ENCODE measurements at places on chromosomes 3 and 15.

DNA sequence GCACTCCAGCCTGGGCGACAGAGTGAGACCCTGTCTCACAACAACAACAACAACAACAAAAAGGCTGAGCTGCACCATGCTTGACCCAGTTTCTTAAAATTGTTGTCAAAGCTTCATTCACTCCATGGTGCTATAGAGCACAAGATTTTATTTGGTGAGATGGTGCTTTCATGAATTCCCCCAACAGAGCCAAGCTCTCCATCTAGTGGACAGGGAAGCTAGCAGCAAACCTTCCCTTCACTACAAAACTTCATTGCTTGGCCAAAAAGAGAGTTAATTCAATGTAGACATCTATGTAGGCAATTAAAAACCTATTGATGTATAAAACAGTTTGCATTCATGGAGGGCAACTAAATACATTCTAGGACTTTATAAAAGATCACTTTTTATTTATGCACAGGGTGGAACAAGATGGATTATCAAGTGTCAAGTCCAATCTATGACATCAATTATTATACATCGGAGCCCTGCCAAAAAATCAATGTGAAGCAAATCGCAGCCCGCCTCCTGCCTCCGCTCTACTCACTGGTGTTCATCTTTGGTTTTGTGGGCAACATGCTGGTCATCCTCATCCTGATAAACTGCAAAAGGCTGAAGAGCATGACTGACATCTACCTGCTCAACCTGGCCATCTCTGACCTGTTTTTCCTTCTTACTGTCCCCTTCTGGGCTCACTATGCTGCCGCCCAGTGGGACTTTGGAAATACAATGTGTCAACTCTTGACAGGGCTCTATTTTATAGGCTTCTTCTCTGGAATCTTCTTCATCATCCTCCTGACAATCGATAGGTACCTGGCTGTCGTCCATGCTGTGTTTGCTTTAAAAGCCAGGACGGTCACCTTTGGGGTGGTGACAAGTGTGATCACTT, 2.0 kb downstream of the CCR5 start:
- DNase-seq, result peak; percentile 72

- no peak for DNase-seq
These were observed 216.1 kb upstream of the ROPN1 start for GRCh38 chr3:124207873-124208485.

- no peak for DNase-seq
These were observed 62.0 kb downstream of the LEKR1 start for GRCh38 chr3:156888176-156888575.

DNA sequence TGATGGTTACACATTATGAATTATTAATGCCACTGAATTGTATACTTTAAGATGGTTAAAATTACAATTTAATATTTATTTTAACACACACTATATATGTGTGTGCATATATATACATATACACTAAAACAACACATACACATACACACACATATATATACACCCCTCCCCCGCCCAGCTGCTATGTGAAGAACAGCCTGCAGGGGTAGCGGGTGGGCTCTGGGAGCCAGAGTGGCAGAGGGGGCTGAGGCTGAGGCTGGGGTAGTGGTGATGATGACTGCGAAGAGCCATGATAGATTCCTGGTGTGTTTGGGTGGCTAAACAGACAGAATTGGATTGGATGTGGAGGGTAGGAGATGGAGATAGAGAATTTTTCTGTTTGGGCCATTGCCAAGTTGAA, 39.4 kb upstream of the APEH start:
- no peak for DNase-seq

GRCh38 chr3:12299026-12299425, 10.2 kb downstream of the PPARG start:
- DNase-seq, result no peak

- peak; percentile 28 for DNase-seq
These were observed 291.7 kb downstream of the SUCLG2 start for GRCh38 chr3:67362686-67363085.

Measured in choroid plexus epithelial cell (primary cell).